ENCODE measurements at places on chromosomes 7 and 10.

DNA sequence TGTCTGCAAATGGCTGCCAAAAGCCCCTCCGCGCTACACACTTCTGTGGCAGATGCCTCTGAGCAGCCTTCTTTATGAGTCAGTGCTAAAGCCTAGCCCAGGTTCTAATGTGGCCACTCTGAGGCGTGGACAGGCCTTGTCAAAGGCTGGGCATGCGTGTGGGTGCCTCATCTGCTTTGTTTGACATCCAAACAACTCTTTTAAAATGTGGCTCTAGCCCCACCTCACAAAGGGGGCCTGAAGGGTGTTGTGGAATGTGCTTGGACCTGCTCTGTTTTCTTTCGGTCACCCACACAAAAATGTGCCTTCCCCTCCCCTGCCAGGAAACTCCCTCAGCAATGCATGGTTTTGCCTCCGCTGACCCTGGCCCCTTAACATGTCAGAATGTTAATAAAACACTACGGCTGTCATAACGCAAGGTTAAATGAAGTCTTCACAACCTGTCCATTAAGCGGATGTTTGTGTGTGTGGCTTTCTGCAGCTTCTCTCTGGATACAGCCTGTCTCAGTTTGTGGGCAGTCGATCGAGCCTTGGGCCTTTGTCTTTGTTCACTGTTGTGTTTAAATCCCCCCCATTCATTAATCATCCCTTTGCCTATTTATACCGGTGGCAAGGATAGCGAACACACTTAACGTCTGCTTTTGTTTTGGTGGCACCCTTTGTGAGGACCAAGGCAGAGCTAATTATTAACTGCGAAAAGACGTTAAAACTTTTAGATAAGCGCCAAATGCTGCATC lies 718.9 kb downstream of the LRMDA start:
- no peak for DNase-seq

GRCh38 chr10:105149371-105149891 lies 508.3 kb downstream of the SORCS3 start:
- DNase-seq: no peak

DNA sequence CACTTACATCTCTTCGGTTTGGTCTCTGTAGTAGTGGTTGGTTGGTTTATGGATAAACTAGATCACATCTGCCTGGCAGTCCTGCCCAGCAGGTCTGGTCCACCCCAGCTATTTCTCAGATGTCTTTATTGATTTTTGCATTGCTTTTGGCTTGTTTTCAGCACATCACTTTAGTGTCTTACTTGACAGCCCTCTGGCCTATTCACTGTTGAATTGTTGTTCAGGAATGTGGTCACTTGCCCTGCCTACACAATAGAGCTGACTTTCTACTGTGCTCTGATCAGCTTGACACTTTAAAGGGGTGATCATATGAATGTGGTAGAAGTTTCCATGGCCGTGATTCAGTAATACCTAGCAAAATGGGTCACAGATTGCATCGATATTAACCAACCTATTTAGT lies 719.2 kb upstream of the LRRN3 start:
- DNase-seq: no peak

DNA sequence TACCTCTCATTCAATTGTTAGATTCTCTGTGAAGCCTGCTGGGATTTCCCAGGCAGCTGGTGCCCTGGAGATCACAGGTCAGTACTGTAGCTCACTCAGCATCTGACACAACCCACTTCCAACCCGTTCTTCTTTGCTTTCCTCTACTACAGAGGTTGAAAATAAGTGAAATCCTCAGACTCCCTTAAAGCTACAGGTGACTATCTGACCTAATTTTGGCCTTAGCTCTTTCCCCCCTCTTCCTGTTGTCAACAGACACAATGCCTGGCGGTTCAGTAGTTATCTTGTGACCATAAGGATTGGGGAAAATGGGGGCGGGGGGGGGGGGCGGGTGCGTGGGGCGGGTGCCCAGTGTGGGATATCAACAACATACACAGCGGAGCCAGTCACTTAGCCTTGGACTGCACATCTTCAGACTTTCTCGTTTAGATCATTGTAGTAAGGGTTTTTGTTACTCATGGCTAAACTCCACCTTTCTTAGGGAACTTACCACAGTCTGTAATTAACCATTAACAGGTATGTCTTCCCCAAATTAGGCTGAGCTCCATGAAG lies 37.8 kb downstream of the MTPN start:
- DNase-seq: no peak

DNA sequence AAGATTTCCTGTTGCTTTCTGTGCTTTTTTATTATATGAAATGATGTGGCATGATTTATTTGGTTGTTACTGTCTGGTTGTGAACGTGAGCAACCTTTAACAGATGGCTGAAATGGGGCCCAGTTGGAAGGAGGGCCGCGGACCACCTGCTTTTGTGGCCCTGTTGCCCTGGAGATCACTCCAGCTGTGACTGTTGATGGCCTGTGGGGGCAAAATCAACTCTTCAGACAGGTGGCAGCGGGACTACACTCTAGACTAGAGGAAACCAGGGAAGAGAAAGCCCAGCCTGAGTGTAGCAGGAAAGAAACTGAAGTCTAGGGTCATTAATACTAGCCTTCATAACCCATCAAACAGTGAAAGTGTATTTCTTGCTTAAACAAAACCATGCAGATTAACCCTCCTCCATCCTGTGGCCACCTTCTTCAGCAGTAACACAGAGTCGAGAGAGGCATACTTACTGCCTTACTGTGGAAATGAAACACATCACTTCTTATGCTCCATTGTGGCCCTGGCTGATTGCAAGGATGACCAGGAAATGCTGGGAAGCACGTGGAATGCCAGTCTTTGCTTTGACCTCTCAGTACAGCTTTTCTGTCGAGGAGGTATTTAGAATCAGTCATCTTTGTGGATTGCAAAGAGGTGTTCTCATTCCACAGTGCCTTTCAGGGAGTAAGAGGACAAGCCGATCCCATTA lies 80.5 kb downstream of the CCNY start:
- no peak for DNase-seq

DNA sequence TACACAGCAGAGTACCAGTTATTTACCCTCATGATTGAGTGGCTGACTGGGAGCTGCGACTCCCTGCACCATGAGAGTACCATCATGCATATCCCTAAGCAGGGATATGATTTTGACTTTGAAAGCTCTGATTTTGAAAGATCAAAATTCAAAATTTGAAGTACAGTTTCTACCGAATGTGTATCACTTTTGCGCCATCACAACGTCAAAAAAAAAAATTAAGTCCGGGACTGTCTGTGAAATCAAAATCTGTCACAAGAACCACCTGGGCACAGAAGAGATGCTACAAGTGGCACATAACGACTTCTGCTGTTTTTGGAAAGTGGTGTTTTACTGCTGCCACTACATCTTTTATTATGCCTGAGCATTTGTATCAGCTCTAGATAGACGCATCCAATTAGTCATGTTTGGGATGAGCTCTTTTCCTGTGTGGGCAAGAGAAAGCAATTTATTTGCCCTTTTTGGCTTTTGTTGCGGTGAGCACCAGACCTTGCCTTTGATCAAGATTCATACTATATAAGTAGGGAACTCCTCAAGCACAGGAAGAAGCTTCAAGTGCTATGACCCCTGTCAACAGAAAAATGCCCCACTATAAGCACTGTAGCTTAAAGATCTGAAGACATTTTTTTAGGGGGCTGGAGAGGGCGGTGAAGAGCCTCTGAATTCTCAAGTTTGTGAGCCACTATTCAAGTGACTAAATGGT lies 10.7 kb downstream of the MTPN start:
- no peak for DNase-seq

- no peak for DNase-seq
Observed at GRCh38 chr10:1570416-1571051, 166.8 kb downstream of the ADARB2 start.

GRCh38 chr10:110356628-110357245 lies 52.0 kb upstream of the SMNDC1 start:
- peak; percentile 81 for DNase-seq

- no peak for DNase-seq
Observed at GRCh38 chr7:41280491-41280890, 422.4 kb downstream of the INHBA start.

DNA sequence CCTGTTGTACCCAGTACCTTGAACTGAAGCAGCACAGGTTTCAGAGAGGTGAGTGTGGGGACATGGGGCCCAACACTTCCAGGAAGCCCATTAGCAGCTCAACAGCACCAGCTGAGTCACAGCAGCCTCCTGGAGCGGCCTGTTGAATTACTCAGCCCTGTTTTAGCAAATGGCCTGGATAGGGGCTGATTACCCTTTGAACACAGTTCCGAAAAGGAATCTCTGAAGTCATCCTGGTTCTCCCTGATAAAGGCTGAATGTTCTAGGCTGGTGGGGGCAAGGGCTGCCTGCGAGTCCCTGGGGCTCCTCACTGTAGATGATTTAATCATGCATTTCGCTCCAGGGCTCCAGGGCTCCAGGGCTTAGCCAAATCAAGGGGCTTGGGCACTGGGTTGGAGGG lies 287.5 kb downstream of the GRID1 start:
- DNase-seq: no peak

- DNase-seq: no peak
Observed at GRCh38 chr7:107078517-107078966, 34.0 kb downstream of the PRKAR2B start.

DNA sequence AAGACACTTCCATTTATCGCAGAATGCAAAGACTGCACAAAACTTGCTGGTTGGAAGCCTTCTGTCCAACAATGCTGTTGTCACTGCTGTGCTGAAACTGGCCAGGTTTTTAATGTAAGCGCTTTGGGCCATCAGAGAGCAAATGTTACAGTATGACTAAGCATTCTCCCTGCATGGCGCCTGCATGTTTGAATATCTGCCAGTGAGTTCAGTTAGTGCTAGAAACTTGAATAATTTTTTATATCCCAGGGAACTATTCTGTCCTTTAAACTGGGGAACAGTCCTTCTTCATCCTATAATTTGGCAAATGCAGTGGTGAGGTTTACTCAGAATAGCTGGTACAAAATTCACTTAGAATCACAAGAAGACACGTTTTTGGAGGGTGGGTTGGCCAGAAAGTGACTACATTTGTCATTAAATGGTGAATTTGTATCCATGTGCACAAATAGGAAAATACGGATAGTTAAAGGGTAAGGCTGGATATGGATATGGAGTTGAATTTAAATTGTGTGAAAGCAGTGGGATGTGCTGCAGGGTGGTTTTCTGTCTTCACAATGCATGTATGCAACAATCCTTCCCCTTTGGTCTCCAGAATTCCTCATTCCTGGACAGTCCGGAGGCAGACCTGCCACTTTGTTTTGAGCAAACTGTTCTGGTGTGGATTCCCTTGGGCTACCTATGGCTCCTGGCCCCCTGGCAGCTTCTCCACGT lies 1.7 kb downstream of the ABCC2 start:
- DNase-seq: peak; percentile 90

DNA sequence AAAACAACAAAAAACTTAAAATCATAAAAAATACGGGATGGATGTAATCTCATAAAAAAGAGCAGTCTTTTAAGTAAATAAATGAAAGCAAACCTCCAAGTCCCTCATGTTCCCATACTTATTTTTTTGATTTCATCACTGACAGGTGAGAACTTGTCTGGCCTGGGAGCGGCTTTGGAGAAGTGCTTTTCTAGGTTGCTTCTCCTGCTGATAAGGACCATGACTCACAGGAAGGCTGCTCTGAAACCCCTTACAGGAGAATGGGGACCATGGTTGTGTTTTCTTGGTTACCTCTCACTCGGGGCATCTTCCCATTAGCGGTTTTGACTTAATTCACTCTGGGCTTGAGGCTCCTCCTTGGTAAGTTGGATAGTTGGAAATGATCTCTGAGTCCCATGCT lies 237.4 kb downstream of the CAMK1D start:
- no peak for DNase-seq

DNA sequence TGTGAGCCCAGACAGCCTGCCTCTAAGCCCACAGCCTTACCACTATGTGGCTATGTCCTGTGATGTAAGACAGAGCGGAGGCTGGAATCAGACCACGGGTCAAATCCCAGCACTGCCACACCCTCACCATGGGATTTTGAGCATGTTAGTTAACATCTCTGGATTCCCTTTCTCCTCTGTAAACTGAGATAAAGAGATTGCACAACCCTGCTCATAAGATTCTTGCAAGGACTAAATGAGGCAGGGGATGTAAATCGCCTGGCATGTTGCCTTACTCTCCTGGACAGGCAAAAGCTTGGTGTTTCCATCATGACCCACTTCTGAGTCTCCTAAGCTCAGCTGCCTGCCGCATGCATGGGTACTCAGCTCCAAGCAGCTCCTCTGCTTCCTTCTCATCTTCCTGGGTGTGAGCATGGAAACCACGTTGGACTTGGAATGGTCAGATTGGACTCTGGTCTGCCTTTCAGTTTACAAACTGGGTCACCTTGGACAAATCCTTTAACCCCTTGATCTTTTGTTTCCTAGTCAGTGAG lies 41.3 kb upstream of the MTURN start:
- DNase-seq: peak; percentile 40

GRCh38 chr10:43039624-43040481 lies 37.0 kb upstream of the RET start:
- no peak for DNase-seq

GRCh38 chr7:26705567-26705966 lies 158.8 kb downstream of the SKAP2 start:
- peak; percentile 93 for DNase-seq

- DNase-seq: no peak
Observed at GRCh38 chr10:126155528-126155927, 232.7 kb downstream of the ADAM12 start.

GRCh38 chr7:73602721-73603651 lies 21.3 kb downstream of the MLXIPL start:
- no peak for DNase-seq

GRCh38 chr10:62640411-62640810 lies 164.1 kb upstream of the ADO start:
- DNase-seq: no peak

DNA sequence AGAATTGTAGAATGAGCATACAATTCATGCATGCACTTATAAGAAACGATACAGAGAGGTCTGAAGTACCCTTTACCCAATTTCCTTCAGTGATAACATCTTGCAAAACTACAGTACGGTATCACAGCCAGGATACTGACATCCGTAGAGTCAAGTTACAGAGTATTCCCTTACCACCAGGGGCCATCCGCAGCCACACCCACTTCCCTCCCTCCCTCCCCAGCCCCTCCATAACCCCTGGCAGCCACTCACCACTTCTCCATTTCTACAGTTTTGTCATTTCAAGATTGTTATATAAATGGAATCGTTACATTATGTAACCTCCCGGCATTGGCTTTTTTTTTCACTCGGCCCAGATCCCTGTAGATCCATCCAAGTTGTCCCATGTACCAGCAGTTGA lies 113.6 kb upstream of the RET start:
- DNase-seq: no peak

DNA sequence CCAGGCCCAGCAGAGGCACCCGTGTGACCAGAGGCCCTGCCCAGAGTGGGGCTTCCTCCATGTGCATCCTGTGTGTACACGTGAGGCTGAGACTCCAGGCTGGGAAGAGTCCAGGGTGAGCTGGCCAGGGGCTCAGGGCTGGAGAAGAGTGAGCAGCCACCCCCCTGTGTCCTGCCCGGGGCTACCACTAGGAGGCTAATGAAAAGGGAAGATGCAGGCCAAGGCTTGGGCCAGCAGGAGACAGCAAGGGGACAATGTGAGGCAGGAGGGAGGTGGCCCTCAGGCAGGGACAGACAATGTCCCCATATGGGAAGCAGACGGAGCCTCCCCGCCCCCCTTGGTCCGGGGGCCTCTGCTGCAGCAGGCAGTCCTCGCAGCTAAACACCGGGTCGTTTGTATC lies 102.0 kb downstream of the HIF1AN start:
- DNase-seq: no peak

GRCh38 chr10:68156373-68157185 lies 47.3 kb downstream of the MYPN start:
- DNase-seq: peak; percentile 65
